ENCODE measurements at places on chromosomes 1 and 21. TPM values are rescaled to one million over a fixed set of nuclear protein-coding genes. Genes with fewer than 3 reads are reported as not detected.

DNA sequence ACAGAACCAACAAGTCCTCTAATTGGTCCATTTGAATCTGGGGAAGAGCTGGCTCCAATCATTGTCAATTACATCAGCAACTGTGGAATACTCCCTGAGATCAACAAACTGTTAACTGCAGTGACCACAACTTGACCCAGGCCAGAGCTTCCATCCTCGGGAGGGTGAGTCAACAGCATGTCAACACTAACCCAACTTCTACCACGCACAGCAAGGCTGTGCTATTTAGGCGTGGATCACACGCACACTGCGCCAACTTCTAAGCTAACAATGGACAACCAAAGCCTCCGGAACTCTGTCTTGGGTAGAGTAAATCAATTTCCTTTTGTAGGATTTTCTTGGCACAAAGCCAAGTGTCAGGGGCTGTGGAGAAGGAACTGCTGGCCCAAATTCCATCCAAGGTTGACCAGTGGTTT, 30.4 kb downstream of the APP start:
- H3K36me3 ChIP-seq, result no peaks in the 10 kb centered on the region
- H3K4me1 ChIP-seq, result peaks cover 63% of the 10 kb centered on the region
- H3K27ac ChIP-seq, result peak overlapping the region; percentile 29
- H3K4me3 ChIP-seq, result no peak overlapping the region
- H3K27me3 ChIP-seq, result no peaks in the 10 kb centered on the region

GRCh38 chr1:233477359-233477758, 136.5 kb upstream of the KCNK1 start:
- no peaks in the 10 kb centered on the region for H3K36me3 ChIP-seq
- H3K4me3 ChIP-seq, result no peak overlapping the region
- H3K27me3 ChIP-seq, result no peaks in the 10 kb centered on the region
- DNase-seq, result peak; percentile 11
- peaks cover 13% of the 10 kb centered on the region for H3K4me1 ChIP-seq
- no peak overlapping the region for H3K27ac ChIP-seq

Gene PODN
- total RNA-seq, result 47.2 TPM

DNA sequence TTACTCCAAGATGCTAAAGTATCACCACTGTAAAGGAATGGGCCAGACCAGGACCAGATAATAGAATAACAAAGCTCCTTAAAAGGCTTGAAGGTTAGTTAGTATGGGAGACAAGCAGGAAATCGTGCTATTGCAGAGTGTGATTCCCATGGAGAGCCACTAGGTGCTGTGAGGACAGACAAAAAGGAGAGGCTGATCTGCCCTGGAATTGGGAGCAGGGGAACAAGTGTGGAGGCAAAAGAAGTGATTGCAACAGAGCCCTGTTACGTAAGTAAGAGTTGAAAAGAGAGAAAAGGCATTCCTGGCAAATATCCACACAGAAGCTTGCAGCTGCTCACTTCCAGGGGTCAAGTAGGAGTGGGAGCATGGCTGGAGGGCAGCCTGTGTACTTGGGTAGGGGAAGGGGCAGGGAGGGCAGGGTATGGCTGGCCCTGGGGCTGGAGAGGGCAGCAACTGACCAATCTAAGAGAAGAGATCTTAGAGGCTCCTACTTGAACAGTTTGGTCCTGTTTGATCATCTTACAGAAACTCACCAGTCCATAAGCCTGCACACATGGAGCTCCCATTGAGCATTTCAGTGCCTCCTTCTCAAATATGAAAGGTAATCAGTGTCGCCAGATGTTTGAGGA, 207.7 kb upstream of the GJB5 start:
- H3K4me1 ChIP-seq, result no peaks in the 10 kb centered on the region
- no peak overlapping the region for H3K27ac ChIP-seq
- no peaks in the 10 kb centered on the region for H3K36me3 ChIP-seq
- DNase-seq, result no peak

- peaks cover 18% of the 10 kb centered on the region for H3K27me3 ChIP-seq
- no peak for DNase-seq
- no peaks in the 10 kb centered on the region for H3K36me3 ChIP-seq
- H3K27ac ChIP-seq, result no peak overlapping the region
Observed at GRCh38 chr1:220281159-220281574, 8.9 kb upstream of the RAB3GAP2 start.

DNA sequence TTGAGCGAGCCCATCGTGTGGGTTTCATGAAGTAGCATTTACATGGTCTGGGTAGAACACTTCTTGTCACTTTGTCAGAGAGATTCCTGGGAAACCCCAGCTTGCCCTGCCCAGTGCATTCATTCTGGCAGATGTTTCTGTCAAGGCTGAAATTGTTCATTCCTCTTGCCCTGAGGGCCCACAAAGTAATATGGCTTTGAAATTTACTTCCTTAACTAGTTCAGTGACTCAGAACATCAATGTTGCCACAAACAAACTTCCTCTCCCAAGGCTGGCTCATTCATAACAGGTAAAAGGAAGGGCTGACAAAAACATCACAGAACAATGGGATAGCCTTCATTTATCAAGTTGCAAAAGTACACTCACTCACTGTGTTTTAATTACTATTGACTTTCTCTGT, 5.0 kb upstream of the KIAA0040 start:
- no peaks in the 10 kb centered on the region for H3K36me3 ChIP-seq
- H3K27me3 ChIP-seq, result no peaks in the 10 kb centered on the region
- peaks cover 30% of the 10 kb centered on the region for H3K4me1 ChIP-seq
- H3K27ac ChIP-seq, result no peak overlapping the region

GRCh38 chr1:89271341-89272015, 1.2 kb downstream of the GBP5 start:
- peaks cover 9% of the 10 kb centered on the region for H3K4me1 ChIP-seq
- no peak overlapping the region for H3K4me3 ChIP-seq
- DNase-seq, result no peak
- no peaks in the 10 kb centered on the region for H3K27me3 ChIP-seq

DNA sequence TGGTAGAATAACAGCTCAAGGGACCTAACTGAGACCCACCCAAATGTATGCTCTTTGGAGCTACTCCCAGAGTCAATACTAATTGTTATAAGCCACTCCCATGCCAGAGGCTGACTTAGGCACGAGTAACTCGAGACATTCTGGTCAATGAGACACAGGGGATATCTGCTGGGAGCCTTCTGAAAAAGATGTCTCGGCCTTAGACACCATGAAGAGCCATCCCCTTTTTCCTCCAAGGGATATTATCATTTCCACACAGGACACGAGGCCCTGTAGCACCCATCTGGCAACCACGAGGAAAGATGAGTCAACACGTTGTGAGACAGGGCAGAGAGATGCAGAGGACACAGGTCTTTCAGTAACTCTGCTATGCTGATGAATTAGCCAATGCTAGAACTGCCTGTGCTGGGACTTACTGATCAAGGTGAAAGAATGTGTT, 30.7 kb downstream of the ITPKB start:
- H3K4me1 ChIP-seq, result peaks cover 40% of the 10 kb centered on the region
- H3K27me3 ChIP-seq, result no peaks in the 10 kb centered on the region
- no peak for DNase-seq
- no peaks in the 10 kb centered on the region for H3K36me3 ChIP-seq
- H3K27ac ChIP-seq, result peak overlapping the region; percentile 62
- H3K4me3 ChIP-seq, result no peak overlapping the region

- no peak overlapping the region for H3K27ac ChIP-seq
- H3K4me3 ChIP-seq, result no peak overlapping the region
- no peak for DNase-seq
- H3K27me3 ChIP-seq, result no peaks in the 10 kb centered on the region
Observed at GRCh38 chr1:81840805-81841204, 40.1 kb downstream of the ADGRL2 start.

Gene PAPPA2
- under 0.01 TPM for total RNA-seq

Gene HTR6
- not detected for total RNA-seq

Gene BRINP3
- total RNA-seq, result 25.5 TPM

GRCh38 chr1:155706139-155706538, 17.2 kb downstream of the DAP3 start:
- no peaks in the 10 kb centered on the region for H3K4me1 ChIP-seq
- no peaks in the 10 kb centered on the region for H3K27me3 ChIP-seq
- H3K4me3 ChIP-seq, result no peak overlapping the region
- H3K36me3 ChIP-seq, result peaks cover 11% of the 10 kb centered on the region
- no peak overlapping the region for H3K27ac ChIP-seq

GRCh38 chr1:155326020-155326526, 5.4 kb downstream of the RUSC1 start:
- H3K36me3 ChIP-seq, result peaks cover 50% of the 10 kb centered on the region
- H3K27ac ChIP-seq, result no peak overlapping the region
- no peak overlapping the region for H3K4me3 ChIP-seq
- no peak for DNase-seq

DNA sequence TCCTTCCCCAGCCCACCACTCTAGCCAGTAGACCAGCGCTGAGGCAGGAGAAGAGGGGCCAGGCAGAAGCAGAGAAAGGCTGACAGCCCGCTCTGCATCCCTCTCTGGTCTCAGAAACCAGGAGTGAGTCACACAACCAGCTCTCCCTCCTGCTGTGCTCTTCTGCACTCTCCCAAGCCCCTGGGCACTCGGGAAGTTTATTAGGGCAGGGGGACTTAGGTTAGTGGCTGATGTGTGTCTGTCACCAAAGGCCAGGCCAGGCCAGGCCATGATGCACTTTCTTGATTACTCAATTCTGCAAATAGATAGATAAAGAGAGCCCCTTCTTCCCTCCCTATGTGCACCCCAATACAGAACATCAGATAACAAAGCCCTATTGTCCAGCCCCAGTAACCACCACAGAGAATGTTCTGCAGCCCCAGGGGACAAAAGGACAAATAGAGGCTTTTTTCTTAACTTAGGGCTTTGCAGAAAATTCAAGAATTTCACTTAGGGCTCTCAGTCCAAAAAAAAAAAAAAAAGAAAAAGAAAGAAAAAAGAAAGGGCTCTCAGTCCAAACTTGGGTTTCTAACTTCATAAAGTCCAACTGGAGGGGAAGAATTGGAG, 52.9 kb upstream of the CNTN2 start:
- no peaks in the 10 kb centered on the region for H3K4me1 ChIP-seq
- peaks cover 4% of the 10 kb centered on the region for H3K27me3 ChIP-seq
- H3K4me3 ChIP-seq, result no peak overlapping the region
- no peak overlapping the region for H3K27ac ChIP-seq
- H3K36me3 ChIP-seq, result no peaks in the 10 kb centered on the region
- no peak for DNase-seq

DNA sequence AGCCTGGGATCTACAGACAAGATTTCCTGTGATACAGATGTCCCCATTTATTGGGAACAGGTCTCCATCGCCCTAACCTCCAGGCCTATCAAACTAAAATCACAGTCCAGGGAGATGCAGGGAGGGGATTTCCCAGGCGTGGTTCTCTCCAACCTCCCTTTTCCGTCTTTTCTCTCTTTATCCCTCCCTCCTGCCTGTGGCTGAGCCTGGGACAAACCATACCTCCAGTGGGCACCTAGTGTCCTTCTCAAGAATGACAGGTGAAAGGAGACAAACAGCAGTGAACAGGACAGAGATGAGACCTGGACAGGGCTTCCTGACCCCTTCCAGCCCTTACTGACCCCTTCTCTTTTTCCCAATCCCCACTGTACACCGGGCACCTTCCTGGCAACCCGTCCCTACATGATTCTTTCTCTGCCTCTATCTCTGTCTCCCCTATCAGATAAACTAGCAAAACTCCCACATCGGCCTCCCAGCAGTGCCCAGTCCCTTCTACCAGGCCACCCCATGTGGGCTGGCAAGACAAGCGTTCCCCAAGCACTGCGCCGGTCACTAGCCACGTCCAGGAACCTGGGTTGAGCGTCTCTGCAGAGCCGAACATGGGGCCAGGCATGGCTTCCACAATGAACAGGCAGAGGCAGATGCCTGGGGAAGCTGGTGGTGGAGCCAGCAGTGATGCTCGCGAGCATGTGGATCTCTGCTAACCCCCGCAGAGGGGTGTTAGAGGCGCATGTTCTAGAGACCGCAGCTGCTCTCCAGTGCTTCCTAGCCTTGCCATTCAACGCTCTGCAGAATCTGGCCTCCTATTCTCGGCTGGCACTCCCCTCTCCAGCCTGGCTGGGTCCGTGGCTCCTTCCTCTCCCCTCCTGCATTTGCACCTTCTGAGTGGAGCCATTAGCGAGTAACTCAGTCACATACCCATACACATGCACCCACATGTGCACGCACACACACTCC, 54.7 kb downstream of the ELK4 start:
- H3K4me3 ChIP-seq, result no peak overlapping the region
- peak; percentile 3 for DNase-seq
- H3K4me1 ChIP-seq, result peaks cover 5% of the 10 kb centered on the region

Gene AMY1C
- not detected for total RNA-seq

DNA sequence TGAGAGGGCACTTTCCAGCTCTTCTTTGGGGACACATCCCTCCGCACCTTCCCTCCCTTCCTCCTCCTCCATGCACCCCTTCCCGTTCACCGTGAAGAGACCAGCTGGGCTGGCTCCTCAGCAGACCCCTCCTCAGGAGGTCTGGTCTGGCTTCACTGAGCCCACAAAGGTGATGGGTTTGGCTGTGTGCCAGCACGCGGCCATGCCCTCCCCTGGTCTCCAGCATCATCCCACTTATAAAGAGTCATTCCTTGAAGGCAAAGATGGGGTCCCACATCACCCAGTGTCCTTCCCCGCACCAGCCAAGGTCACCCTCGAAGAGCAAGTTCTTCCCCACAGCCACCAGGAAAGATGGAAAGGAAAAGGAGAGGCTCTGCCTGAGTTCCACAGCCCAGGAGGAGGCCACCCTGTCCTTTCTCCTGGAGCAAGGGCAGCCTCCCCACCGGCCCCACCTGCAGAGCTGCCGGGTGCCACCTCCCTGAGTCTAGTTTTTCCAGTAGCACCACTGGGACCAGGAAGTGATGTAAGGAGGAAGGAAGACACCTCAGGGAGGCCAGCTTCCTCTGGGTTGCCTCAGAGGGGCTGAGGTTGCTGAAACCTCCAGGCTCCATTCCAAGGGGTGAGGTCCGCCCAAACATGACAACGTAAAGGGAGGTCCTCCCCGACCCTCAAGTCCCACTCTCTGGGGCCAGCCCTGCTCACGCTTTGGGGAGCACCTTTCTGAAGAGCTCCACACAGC, 32.7 kb downstream of the RIPK4 start:
- H3K36me3 ChIP-seq, result peaks cover 15% of the 10 kb centered on the region
- no peaks in the 10 kb centered on the region for H3K27me3 ChIP-seq
- no peak for DNase-seq
- no peak overlapping the region for H3K4me3 ChIP-seq

DNA sequence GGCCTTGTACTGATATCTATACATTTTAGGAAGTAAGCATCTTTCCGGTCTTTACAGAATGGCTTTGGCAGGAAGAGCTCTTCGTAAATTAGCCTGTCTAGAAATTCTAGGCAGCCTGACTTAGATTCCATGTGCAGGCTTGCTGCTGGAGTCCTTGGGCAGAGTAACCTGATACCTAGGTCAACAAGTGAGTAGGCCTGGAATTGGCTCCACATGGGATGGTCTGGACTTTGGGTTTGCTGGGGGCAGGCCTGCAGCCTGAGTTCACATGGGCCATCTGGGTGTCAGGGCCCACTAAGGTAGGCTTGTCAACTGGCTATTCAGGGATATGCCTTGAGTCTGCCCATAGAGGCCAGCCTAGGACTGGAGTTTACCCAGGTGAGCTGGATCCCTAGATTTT, 59.6 kb upstream of the CYYR1 start:
- H3K4me1 ChIP-seq, result no peaks in the 10 kb centered on the region
- DNase-seq, result no peak
- H3K4me3 ChIP-seq, result no peak overlapping the region
- H3K36me3 ChIP-seq, result no peaks in the 10 kb centered on the region

Gene RYR2
- total RNA-seq, result 16.5 TPM

Gene PRMT6
- 16.8 TPM for total RNA-seq

Gene OVAAL
- not detected for total RNA-seq

Measured in stomach (tissue), 19 donors.